ENCODE measurements at places on chromosomes 1 and 21.

DNA sequence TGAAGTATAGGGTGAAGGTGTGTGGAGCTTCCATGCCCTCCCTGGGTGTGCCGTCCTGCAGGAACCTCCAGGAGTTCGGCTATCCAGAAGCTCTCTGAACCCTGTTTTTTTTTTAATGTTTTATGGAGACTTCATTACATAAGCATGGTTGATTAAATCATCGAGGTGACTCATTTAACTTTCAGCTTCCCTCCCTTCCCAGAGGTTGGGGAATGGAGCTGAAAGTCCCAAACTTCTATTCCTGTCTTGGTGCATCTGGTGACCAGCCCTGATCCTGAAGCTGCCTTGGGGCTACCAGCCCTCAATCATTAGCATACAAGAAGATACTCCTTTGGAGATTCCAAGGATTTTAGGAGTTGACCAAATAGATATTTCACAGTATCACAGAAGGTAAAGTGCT is 9.5 kb downstream of the RRP15 start:
- no peak for DNase-seq

- DNase-seq: no peak
Observed at GRCh38 chr1:172411791-172412338, 8.6 kb upstream of the C1orf105 start.

DNA sequence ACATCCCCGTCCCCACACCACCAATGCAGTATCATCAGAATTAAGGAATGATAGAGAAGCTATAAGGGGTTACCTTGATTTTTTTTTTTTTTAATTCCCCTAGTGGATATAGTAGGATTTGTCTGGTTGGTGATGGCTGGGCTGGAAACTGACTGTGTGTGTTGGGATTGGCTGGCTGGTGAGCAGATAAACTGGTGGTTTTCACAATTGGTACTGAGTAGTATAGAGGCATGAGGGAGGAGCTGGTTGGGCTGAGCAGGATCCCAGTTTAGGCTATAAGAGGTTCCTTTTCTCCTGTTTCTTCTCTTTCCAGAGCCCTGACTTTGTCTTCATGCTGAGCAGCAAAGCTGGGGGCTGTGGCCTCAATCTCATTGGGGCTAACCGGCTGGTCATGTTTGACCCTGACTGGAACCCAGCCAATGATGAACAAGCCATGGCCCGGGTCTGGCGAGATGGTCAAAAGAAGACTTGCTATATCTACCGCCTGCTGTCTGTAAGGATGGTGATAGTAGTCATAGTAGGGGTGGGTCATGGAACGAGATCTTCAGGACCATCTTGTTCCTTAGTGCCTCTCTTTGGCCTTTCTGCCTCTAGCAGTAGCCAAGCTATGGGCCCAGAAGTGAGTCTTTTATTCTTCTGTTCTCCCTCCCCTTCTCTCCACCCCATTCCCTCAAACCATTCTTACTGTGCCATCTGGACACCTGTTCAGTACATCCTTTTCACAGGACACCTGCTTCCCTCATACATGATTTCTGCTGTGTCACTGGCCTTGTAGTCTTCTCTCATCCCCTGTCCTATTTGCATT is 26.9 kb downstream of the RAD54L start:
- DNase-seq: no peak

DNA sequence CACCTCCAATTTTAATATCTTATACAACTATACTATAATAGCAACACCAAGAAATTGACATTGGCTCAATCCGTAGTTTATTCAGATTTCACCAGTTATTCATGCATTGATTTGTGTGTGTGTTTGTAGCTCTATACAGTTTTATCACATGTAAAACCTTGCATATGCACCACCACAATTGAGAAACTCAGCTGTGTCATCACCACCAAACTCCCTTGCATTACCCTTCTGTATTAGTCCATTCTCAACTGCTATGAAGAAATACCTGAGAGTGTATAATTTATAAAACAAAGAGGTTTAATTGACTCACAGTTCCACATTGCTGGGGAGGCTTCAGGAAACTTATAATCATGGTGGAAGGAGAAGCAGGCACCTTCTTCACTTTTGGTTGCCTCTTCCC is 162.1 kb downstream of the PATJ start:
- no peak for DNase-seq

GRCh38 chr1:22286491-22286890 is 143.6 kb upstream of the WNT4 start:
- DNase-seq: no peak

- no peak for DNase-seq
Observed at GRCh38 chr1:75334876-75335389, 200.7 kb downstream of the LHX8 start.

DNA sequence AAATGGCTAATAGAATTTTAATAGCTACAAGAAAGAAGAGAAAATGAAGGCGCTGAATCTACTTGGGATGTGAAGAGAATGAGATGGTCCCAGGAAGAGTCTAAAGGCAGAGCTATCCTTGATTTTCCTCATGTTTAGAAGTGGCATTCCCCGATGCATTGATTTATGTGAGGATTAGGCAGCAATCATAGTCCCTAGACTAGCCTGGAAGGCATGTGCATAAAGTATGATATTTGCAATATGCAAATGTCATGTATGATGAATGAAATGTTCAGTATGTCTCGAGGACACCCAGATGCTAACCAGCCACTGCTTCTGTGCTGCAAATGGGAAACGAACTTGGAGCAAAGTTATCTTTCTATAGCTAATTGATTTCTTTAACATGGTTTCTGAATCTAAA is 641.5 kb upstream of the PLXNA2 start:
- DNase-seq: no peak

GRCh38 chr1:200029035-200029821 is 1.7 kb downstream of the NR5A2 start:
- DNase-seq: peak; percentile 35

DNA sequence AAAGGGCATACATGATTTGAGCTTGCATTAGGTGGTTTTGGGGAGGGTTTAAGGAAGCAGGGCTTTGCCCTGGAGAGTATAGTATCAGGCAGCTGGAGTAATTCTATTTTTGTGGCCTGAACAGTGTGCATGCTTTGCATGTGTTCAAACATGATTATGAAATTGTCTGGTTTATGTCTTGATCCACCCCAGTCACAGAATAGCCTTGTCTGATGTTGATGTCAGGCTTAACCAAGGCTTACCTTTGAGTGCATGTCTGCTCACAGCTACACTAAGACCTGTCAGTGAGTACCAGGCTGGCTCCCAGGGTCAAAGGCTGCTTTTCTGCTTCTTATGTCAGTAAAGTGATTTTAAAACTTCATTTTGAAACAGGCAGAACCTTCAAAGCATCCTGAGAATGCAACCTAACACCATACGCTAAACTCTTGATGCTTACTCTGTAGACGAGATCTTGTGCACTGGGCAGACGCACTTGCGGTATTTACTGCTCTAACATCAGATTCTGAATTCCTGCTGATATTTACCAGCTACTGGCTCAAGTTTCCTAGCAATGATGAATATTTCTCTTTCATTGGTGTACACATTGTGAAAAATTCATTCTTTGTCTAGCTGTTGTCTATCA is 78.9 kb downstream of the MAP3K21 start:
- no peak for DNase-seq

GRCh38 chr21:34707876-34708325 is 39.1 kb downstream of the CLIC6 start:
- no peak for DNase-seq

DNA sequence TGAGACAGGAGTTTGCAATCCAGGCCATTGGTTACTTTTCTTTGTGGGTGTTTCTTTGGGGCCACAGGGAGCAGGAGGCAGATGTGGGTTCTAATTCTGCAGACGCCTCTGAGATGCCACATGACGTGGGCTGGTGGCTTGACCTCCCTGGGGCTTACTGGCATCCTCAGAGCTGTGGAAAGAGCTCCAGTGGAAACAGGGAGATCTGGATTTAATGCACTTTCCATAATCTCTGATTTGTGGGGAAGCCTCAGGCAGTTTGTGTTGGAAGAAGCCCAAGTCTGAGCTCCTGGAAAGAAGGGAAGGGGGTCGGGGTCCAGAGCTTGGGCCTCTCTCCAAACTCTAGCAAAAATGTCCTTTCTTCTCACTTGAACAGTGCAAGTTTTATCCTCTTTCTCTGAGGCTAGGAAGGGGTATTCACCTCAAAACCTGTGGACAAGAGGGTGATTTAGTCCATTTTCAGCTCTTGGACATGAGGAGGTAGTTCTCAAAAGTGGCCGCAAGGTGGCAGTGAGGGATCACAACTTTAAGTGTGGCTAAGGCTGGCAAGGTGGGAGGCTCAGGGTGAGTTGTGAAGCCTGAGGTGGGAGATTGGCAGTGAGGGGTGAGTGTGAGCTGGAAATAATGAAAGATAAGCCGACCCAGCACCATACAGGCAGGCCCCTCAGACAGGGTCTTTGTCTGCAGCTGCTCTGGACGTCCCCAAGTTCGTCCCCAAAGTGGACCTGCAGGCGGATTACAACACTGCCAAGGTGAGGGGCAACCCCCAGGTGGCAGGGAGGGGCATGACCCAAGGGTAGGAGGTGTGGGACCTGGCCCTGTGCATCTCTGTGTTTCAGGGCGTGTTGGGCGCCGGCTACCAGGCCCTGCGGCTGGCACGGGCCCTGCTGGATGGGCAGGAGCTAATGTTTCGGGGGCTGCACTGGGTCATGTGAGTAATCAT is 9.2 kb downstream of the IKBKE start:
- DNase-seq: peak; percentile 64

GRCh38 chr1:22728751-22729399 is 18.2 kb downstream of the EPHB2 start:
- DNase-seq: no peak

DNA sequence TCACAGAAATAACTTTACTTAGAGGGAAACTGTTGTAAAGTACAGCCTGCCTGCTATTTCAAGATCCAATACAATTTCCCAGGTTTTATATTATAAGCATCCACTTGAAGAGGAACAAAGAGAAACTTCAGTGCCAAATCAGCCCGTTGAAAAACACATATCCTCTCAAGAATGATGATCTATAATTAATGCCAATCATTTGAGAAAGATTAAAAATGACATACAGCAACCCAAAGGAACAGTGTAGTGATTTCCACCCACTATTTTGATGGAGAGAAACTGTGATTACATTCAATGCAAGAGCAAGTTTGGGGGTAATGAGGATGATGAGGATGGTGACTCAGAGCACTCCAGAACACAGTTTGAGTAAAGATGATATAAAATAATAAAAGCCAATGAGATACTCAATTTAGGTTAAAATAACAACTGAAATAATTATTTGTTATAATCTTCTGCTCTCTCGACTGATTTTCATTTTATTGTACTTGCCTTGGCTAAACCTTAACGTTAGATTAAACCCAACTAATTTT is 715.5 kb downstream of the NCAM2 start:
- DNase-seq: no peak

- no peak for DNase-seq
Observed at GRCh38 chr1:76865696-76866286, 1.5 kb upstream of the ST6GALNAC5 start.

DNA sequence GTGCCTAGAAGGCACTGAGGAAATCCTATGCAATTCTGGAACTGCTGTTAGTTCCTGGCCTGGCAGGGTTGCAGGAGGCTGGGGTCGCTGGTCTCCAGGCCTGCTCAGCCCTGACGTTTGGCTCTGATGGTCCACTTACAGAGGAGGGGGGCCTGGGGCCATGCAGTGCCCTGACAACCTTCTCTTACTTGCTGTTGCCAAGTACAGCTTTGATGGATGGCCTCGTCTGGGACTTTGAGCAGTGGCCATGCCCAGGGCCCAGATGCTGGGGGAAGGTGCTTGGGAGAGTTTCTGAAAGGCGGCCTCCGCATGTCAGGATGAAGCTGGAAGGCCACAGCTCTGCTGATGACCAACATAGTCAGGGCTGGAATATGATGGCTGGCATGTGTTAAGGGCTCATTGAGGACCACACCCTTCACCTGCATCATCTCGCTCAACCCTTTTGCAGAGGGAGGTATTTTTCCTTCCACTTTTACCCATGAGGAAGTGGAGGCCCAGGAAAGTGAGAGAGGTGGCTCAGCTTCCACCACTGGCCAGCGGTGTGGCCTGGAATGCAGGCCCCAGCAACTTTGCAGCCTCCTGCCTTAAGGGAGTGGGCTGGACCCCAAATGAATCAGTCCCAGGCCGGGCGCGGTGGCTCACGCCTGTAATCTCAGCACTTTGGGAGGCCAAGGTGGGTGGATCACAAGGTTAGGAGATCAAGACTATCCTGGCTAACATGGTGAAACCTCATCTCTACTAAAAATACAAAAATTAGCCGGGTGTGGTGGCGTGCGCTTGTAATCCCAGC is 34.7 kb upstream of the LRRC3 start:
- no peak for DNase-seq

DNA sequence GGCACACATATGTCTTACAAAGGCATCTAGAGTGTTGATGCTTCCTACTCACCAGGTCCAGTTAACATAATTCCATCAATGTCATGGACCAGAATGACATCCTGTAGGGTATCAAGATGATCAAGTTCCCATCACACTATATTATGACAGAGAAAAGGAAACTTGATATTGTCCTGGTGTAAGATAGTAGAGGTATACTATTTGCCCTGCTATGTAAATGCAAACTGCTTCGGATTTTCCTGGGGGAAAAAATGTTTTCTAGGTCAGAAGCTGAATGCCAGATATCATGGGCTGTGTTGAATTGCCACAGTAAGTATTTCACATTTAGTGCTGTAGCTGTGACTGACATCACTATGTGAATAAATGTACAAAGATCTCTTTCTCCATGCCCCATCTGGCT is 16.2 kb upstream of the HYI start:
- no peak for DNase-seq

GRCh38 chr1:219138747-219139146 is 34.9 kb upstream of the LYPLAL1 start:
- no peak for DNase-seq

- DNase-seq: no peak
Observed at GRCh38 chr1:227260433-227260832, 57.9 kb downstream of the CDC42BPA start.

DNA sequence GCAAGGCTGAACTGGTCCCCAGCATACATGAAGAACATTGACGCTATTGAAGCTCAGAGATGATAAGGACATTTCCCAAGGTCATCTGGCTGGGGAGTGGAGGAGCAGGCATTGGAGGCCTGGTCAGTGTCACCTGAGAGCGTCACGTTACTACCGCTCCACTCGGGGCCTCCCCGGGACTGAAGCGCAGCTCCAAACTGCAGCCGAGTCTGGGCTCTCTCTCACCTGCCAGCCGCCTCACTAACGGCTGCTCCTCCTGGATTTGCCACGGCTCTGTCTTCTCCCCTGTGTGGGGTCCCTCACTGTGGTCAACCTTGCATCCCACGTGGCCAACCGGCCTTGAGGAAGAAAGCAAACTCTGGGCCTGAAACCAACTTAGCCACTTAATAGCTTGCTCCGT is 111.3 kb downstream of the ADSS2 start:
- no peak for DNase-seq

DNA sequence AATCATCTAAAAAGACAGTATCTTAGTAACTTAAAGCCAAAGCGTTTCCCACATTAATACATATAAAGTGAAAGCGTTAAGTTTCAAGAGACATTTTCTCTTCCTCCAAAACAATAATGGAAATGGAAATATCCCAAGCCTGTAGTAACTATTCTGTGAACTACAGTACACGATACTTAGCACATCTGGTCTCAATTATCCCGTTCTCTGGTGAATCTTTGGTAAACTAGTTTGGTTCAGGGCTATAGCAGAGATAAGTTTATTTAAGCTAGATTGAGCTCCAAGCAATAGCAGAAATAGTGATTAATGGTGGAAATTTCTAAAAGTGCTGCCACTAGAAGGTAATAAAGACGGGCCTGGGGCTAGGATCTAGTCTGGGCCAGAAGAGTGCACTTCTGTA is 55.2 kb downstream of the PCNX2 start:
- DNase-seq: no peak

Measured in NCI-H460 (cell line).